Sigmoid colon (tissue), 7 donors: ENCODE measurements at places on chromosomes 1 and 21. TPM values are rescaled to one million over a fixed set of nuclear protein-coding genes. Genes with fewer than 3 reads are reported as not detected.

- H3K27me3 ChIP-seq: no peaks in the 10 kb centered on the region
- no peaks in the 10 kb centered on the region for H3K4me1 ChIP-seq
- no peaks in the 10 kb centered on the region for H3K36me3 ChIP-seq
- H3K4me3 ChIP-seq: no peak overlapping the region
Measured at GRCh38 chr1:198326915-198327314, 170.1 kb downstream of the NEK7 start.

GRCh38 chr1:8807004-8807403 is 10.4 kb downstream of the RERE start:
- H3K4me1 ChIP-seq: peaks cover 18% of the 10 kb centered on the region
- no peak for DNase-seq
- H3K27ac ChIP-seq: no peak overlapping the region
- H3K4me3 ChIP-seq: no peak overlapping the region
- no peaks in the 10 kb centered on the region for H3K27me3 ChIP-seq
- no peaks in the 10 kb centered on the region for H3K36me3 ChIP-seq

PIK3R3 gene
- 11.4 TPM for total RNA-seq

GRCh38 chr1:19969898-19970660 is 9.3 kb downstream of the PLA2G2A start:
- H3K27ac ChIP-seq: no peak overlapping the region
- no peaks in the 10 kb centered on the region for H3K36me3 ChIP-seq
- no peak for DNase-seq
- H3K27me3 ChIP-seq: no peaks in the 10 kb centered on the region

GRCh38 chr1:42955311-42956063 is 3.2 kb downstream of the SLC2A1 start:
- peaks cover 7% of the 10 kb centered on the region for H3K4me1 ChIP-seq
- no peak overlapping the region for H3K4me3 ChIP-seq
- H3K36me3 ChIP-seq: no peaks in the 10 kb centered on the region
- no peak for DNase-seq
- H3K27ac ChIP-seq: no peak overlapping the region

- H3K27ac ChIP-seq: no peak overlapping the region
- no peaks in the 10 kb centered on the region for H3K36me3 ChIP-seq
- DNase-seq: no peak
- peaks cover 28% of the 10 kb centered on the region for H3K4me1 ChIP-seq
Measured at GRCh38 chr1:211344152-211344618, 17.6 kb downstream of the TRAF5 start.

SLAMF7 gene
- total RNA-seq: 0.16 TPM

GRCh38 chr1:6124746-6125365 is 55.3 kb downstream of the CHD5 start:
- no peak overlapping the region for H3K4me3 ChIP-seq
- H3K4me1 ChIP-seq: peaks cover 9% of the 10 kb centered on the region
- peaks cover 23% of the 10 kb centered on the region for H3K27me3 ChIP-seq
- peak; percentile 54 for DNase-seq

DNA sequence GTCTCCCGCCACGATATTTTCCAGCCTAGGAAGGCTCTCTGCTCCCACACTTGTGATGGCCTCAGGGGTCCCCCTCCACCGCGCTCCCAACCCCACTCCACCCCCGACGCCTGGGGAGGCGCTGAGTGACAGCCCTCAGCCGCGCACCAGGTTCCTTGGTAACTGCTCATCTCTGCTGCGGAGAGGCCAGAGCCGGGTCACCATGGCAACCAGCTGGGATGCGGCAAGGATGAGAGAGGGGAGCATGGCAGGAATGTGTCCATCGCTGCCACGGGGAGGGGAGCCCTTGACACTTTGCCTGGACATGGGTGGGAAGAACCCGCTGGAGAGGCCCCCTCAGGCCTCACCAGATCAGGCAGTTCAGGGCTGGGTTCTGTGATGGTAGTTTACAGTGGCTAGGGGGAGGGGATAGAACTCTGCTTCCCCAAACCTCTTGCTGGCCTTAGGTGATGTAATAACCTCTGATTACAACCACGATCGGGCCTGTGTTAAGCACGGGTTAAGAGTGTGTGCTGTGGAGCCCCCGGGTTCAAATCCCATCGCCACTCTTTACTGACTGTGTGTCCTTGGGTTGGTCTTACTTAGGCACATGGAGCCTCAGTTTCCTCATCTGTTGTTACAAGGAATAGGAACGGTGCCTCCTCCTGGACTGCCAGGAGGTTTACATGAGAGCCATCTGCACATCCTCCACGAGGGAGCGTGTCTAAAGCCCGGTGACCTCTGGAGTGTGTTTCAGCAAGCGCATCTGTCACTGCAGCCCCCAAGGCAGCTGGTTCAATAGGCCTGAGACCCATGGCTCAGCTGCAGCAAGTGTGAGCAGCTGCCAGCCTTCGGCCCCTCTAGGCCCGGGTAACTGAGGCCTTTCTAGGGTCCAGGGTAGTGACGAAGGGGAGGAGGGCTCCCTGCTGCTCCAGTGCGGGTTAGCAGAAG is 6.3 kb downstream of the KIF17 start:
- no peaks in the 10 kb centered on the region for H3K4me1 ChIP-seq
- no peaks in the 10 kb centered on the region for H3K27me3 ChIP-seq
- H3K27ac ChIP-seq: no peak overlapping the region
- H3K4me3 ChIP-seq: no peak overlapping the region
- DNase-seq: no peak

DNA sequence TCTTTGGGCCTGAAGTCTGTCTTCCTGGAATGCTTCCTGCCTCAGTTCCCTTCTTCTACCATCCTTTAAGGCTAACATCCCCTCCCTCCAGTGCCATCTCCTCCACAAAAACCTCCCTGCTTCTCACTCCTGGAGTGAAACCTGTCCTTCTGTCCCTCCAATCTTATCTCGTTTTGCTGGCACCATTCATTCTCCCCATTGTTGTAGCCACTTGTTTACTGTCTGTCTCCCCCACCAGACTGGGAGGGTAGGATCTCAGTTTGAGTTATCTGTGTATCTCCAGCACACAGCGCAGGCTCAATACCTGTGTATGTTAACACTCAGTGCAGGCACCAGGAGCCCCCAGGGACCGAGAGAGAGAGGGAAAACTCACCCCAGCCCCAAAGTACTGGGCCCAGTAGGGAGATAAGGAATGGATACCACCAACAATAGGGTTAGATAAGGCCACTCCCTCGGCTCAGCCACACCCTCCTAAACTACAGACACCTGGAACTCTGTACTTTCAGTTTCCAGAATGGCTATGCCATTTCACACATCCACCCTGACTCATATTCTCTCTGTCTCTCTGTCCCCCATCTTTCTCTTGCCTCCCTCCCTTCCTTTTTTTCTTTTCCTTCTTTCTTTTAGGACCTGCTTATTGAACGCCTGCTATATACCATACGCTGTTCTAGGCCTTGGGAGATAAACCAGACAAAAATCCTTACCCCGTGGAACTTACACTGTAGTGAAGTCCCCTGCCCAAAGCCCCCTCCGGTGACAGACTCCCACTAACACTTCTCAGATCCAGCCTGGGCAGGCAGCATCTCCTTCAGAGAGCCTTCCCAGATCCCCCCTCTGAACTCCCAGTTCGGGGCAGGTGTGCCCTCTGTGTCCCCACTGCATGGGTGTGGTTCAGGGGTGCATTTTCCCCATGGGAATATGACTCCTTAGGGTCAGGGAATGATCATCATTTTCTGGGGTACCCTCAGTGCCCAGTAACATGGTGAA is 3.3 kb upstream of the SSBP3 start:
- H3K36me3 ChIP-seq: no peaks in the 10 kb centered on the region
- peaks cover 32% of the 10 kb centered on the region for H3K4me1 ChIP-seq
- peak overlapping the region; percentile 96 for H3K27ac ChIP-seq
- H3K4me3 ChIP-seq: no peak overlapping the region
- DNase-seq: no peak

DNA sequence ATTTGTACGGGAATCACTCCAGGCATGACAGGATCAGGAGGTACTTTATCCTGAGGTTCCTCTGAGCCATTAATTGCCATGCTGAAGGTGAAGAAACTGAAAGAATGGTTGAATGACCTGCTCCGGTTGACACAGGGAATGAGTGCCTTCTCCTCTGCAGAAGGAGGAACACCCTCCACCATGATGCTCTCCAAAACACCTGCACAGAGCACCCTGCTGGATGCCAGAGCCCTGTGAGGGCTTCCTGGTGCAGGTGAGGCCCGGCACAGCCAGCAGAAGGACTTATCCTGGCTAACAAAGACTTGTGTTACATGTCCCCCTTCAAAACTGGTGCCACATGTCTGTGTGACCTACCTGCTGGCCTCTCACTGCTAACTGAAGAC is 14.3 kb upstream of the LBR start:
- no peaks in the 10 kb centered on the region for H3K36me3 ChIP-seq
- peaks cover 78% of the 10 kb centered on the region for H3K4me1 ChIP-seq
- H3K27me3 ChIP-seq: no peaks in the 10 kb centered on the region

DNA sequence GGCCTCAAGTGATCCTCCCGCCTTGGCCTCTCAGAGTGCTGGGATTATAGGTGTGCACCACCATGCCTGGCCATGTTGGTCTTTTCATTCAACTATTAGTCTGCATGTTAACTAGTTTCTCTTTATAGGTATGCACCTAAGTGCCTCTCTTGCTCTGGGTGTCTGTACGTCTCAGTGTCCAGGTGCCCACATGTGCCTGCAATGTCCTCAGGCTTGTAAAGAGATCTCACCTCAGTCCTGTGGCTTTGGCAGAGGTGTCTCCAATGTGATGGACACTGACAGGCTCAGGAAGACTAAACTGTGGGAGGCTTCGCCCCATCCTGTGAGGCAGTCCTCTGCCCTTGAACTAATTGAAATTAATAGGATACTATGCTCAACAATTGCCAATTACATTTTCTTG is 526.3 kb downstream of the PTPRU start:
- H3K4me1 ChIP-seq: no peaks in the 10 kb centered on the region
- H3K4me3 ChIP-seq: no peak overlapping the region
- H3K36me3 ChIP-seq: no peaks in the 10 kb centered on the region
- DNase-seq: no peak

GRCh38 chr1:204469304-204469703 is 25.3 kb downstream of the PIK3C2B start:
- DNase-seq: no peak
- peaks cover 8% of the 10 kb centered on the region for H3K36me3 ChIP-seq

GRCh38 chr1:228342627-228343190 is 63.9 kb downstream of the TRIM11 start:
- no peaks in the 10 kb centered on the region for H3K36me3 ChIP-seq
- H3K4me1 ChIP-seq: no peaks in the 10 kb centered on the region
- no peaks in the 10 kb centered on the region for H3K27me3 ChIP-seq

DNA sequence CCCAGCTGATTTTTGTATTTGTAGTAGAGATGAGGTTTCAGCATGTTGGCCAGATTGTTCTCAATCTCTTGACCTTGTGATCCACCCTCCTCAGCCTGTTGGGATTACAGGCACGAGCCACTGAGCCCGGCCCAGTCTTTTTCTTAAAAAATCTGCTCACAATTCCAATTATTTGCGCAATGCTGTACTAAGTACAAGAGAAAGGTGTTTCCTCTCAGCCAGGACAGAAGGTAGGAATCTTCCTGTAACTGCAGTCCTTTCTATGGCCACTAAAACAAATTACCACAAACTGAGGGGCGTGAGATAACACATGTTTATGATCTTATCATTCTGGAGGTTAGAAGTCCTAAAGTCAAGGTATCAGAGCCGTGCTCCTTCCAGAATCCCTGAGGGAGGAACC is 6.9 kb upstream of the CBR3 start:
- DNase-seq: peak; percentile 64
- H3K27me3 ChIP-seq: no peaks in the 10 kb centered on the region
- no peak overlapping the region for H3K4me3 ChIP-seq
- no peak overlapping the region for H3K27ac ChIP-seq

DNA sequence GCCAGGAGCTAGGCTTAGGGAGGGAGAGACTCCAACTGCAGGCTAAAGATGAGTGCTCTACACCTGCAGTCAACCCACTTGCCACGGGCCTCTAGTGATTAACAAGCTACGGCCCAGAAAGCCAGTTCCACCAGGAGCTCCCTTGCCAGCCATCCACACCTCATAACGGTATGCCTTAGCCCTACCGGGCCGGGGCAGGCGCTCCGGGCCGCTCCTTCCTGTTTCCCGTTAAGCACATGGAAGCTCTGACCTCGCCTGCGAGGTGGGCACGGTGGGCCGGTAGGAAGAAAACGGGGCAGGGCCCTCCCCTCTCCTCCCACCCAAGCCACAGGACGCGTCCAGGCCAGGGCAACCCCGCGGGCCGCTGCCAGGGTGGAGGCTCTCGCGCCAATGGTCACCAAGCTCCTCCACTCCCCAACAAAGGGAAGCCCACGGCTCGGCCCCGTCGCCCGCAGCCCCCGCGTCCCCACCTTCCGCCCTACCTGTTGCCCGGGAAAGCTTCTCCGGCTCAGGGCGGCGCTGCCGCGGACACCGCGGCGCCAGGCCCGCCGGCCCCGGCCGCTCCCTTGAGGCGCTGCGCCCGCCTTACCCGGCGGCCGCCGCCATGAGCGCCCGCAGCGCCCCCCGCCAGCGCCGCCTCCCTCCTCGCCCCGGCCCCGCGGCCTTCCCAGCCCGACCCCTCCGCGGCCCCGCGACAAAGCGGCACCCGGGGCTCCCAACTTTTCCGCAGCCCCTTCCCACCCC is 627 bp downstream of the CERS2 start:
- no peak for DNase-seq
- H3K4me3 ChIP-seq: peak overlapping the region; percentile 91
- peak overlapping the region; percentile 96 for H3K27ac ChIP-seq
- H3K4me1 ChIP-seq: peaks cover 50% of the 10 kb centered on the region

FCAMR gene
- not detected for total RNA-seq

PITHD1 gene
- total RNA-seq: 78.7 TPM

LAPTM5 gene
- total RNA-seq: 49.6 TPM

- no peak for DNase-seq
- no peaks in the 10 kb centered on the region for H3K27me3 ChIP-seq
- peak overlapping the region; percentile 78 for H3K27ac ChIP-seq
- H3K36me3 ChIP-seq: peaks cover 8% of the 10 kb centered on the region
Measured at GRCh38 chr1:44985747-44986359, 542 bp downstream of the EIF2B3 start.

- peaks cover 22% of the 10 kb centered on the region for H3K36me3 ChIP-seq
- peak; percentile 95 for DNase-seq
- H3K27ac ChIP-seq: peak overlapping the region; percentile 100
- H3K4me3 ChIP-seq: peak overlapping the region; percentile 91
- H3K27me3 ChIP-seq: no peaks in the 10 kb centered on the region
Measured at GRCh38 chr1:236063919-236064673, 794 bp downstream of the NID1 start.

DNA sequence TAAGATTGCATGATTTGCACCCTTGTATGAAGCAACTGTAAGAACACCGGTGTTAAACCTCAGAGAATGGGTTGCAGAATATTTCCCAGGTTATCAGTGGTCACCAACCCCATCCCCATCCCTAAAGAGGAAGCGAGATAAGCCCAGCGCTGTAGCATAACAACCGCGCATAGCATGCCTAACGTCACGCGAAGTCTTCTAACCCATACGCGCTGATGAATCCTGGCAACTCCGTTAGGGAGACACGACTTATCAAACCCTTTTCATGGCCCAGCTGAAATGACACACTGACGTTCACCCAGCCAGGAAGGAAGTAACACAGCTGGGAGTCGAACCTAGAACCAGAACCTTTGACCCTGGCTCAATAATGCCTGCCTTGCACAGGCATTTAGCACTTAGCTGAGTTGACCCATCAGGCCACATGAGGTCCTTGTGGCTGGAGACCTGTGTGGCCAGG is 24.2 kb downstream of the TMEM51 start:
- no peak overlapping the region for H3K27ac ChIP-seq
- H3K27me3 ChIP-seq: no peaks in the 10 kb centered on the region
- no peak overlapping the region for H3K4me3 ChIP-seq
- H3K36me3 ChIP-seq: no peaks in the 10 kb centered on the region
